ENCODE measurements at places on chromosomes 7 and 10.
A peak's percentile ranks its signal among the peaks of the same experiment; 100 is the strongest.

DNA sequence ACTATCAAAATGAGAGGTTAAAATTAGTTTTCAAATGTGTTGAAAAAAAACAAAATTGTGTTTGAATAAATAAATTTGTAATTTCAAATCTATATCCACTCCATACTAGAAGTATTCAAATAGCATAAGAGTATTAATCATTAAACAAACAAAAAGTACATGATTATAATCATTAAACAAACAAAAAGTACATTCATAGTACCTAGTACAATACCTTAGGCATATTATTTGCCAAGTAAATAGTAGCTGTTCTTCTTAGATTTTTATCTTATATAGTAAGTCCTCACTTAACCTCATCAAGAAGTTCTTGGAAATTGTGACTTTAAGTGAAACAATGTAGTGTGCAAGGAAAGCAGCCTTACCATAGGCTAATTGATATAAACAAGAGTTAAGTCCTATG lies 349.3 kb upstream of the VWC2 start:
- no peak for DNase-seq

- DNase-seq, result no peak
These were observed 266.7 kb upstream of the PHF14 start for GRCh38 chr7:10706875-10707493.

DNA sequence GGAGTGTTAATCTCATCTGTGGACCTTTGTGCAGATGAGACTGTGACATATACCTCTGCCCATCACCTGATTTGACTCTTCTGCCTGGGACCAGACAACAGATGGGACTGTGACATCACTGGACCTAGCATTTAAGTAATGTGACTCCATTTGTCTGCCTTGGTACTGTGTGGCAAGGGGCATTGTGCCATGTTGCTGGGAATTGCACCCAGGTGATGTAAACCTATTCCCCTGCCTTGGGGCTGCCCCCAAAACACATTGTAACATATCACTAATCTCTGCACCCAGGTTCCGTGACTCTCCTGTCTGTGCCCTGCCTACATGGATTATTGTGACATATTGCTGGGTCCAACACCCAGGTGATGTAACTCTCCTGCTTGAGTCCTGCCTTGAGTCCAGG lies 40.4 kb upstream of the ZNF680 start:
- no peak for DNase-seq

DNA sequence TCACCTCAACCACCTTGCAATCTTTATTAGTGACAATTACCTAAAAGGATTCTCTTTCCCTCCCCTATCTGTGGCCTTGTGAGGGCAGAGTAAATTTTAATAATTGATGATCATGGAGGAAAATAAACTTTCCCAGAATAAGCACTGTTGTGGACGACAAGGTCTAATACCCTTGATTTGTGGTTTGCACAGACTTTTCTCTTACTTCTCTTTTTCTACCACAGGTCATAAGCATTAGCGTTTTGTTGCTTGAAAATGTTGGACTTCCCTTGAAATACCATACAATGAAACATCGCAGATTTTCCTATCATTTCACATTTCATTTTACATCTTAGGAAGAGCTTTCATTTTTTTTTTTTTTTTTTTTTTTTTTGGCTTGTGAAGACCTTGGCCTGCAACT lies 188.1 kb upstream of the TMEM72 start:
- DNase-seq, result no peak

DNA sequence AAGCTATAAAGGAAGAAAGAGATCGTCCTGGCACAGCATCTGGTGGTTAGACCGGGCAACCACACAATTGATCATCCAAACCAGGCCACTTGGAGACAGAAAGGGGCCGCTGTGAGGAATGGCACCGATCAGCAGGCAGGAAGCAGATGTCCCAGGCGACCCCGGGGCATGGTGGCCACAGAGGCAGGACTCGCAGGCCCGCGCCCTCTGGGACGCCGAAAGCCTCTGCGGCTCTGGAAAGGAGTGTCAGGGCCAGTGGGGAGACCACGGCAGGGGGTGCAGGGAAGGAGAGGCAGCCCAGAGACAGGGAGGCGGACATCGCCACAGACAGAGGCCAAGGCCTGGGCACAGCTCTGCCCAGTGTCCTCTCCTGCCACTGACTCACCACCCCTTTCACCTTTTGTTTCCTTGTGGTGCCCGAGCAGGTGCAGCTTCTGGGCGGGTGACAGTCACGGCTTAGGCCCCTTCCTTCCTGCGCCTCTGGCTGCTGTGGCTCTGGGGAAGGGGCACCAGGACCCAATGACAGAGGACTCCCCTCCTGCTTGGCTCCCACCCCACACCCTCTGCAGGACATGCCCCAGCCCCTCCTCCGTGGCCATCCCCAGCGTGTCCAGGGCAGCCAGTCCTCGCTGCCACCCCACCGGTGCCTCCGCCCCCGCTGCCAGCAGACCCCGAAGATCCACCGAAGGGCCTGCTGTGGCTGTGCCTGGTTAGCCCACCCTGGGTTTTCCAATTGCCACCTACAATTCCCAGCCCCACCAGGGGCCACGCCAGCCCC lies 10.9 kb downstream of the STK32C start:
- DNase-seq, result no peak

DNA sequence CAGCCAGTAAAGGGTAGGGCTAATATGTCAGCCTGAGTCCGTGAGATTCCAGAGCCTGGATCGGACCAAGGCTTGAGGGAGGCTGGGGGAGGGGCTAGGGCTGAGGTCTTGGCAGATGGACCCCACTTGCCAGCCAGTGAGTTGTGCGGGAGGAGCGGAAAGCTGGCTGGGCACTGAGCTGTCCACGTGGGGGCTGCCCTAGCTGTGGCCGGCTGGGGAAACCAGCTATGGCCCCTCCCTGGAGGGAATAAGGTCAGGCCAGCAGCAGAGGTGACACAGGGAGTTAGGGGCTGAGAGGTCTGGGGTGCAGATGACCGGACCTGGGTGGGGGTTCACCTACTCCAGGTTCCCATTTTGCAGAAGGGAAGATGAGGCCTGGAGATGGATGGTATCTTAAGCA lies 77.3 kb downstream of the UNCX start:
- no peak for DNase-seq

DNA sequence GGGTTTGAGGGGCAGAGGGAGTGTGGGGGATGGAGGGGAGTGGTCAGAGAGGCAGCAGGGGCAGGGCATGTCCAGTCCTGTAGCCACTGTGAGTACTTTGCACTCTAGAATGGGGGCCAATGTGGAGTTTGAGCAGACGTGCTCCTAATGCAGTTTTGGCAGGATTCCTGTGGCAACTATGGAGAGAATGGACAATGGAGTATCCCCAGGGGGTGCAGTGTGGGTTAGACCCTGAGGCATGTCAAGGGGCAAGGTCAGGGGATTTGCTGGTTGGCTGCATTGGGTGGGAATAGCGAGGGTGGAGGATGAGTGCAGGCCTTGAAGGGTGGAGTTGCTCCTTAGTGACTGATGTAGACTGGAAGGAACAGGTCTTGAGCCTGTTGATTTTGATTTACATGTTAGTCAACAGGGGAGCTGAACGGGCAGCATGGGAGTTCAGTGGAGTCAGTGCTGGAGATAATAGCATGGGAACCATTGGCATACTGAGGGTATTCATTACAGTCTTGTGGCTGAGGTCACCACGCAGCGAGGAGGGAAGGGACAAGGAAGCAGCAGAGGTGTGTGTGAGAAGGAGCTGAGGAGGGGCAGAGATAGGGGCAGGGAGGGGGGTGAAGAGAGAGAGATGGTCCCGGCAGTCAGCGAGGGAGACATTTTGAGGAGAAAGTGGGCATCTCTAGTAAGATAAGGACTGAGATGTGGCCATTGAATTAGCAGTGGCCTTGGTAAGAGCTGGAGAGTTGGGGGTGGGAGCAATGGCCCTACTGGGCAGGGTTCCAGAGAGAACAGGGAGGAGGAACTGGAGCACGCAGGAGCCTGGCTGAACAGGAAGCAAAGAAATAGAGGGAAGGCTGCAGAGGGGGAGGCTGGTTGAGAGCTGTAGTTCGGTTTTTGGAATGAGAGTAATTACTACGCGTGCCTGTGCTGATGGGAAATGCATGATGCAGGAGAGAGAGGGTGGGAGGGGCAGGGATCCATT lies 112.7 kb downstream of the CCNY start:
- DNase-seq, result no peak

DNA sequence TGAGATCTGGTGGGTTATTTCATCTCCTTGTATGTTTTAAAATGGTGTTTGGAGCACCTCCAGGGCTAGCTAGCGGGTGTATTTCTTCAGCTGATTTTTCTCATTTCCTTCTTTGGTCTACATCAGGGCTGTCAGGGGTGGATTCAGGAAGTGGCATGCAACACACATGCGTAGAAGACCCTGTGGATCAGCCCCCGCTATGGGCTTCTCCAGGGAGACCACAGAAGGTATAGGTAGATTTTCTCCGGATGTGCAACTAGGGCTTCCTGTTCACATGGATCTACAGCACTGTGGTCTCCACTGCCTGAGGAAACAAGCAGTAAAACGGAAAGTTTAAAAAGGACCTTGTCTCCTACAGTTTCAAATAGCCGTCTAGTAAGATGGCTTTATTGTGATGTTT lies 10.4 kb downstream of the NUB1 start:
- DNase-seq, result no peak

GRCh38 chr10:80429521-80429973 lies 21.2 kb downstream of the PRXL2A start:
- DNase-seq, result peak; percentile 75

GRCh38 chr7:69613846-69614245 lies 15.6 kb downstream of the AUTS2 start:
- no peak for DNase-seq

- DNase-seq, result no peak
These were observed 174.9 kb downstream of the LRMDA start for GRCh38 chr10:75606203-75606779.

GRCh38 chr7:650339-651031 lies 76.0 kb upstream of the DNAAF5 start:
- DNase-seq, result no peak

DNA sequence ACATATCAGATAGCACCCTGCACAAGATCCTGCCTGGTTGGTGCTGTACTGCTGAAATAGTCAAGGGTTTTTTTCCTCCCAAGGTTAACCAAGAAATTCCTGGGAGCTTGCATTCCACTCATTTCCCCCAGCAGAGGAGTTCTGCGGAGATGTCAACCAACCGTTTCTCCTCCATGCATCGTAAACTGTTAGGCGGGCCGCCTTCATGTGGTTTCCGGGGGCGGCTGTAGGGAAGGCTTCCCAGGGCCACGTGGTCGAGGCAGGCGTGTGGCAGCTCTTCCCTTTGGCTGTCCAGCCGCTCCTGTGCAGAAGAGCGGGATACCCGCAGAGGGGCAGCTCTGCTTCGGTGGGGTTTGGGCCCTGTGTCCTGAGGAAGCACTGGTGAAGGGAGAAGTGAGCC lies 113.7 kb downstream of the RGS10 start:
- no peak for DNase-seq
